ENCODE measurements at places on chromosomes 11 and 22. TPM values are rescaled to one million over a fixed set of nuclear protein-coding genes. Genes with fewer than 3 reads are reported as not detected.

DNA sequence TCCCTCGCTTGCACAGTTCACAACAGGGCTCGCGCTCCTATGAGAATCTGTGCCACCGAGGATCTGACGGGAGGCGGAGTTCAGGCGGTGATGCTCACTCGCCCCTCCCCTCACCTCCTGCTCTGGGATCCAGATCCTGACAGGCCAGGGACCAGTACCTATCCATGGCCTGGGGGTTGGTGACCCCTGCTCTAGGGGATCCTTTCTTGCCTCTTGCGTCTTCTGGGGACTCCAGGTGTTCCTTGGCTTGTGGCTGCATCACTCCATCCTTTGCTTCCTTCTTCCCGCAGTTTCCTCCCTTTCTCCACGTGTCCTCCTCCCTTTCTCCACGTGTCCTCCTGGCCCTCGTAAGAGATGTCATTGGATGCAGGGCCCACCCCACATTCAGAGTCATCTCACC is 30.6 kb upstream of the KRTAP5-7 start:
- no peak for DNase-seq

The PATE2 gene
- total RNA-seq: not detected

GRCh38 chr11:64887757-64888405 is 9.5 kb upstream of the EHD1 start:
- DNase-seq: peak; percentile 80

DNA sequence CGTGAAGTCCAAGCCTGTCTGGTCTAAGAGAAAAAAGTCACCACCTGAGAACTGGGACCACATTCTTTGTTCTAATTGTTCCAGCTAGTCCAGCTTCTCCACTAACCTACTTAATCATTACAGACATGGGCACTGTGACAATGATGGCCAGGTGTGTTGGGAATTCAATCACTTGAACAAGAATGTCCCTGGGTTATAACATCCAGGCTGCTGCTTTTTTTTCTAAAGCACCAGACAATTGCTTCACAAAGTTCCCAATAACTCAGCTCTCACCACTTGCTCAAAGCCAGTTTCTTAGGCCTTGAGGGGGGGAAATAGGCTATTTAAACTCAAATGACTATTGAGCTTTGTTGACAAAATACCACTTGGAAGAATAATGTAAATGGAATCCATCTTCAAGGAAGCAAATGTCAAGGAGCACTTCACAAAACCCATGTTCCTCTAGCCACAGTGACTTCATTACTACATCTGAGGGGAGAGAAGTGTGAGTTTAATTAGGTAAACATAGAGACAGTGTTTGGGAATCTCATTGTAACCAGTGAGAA is 80.3 kb downstream of the ME3 start:
- no peak for DNase-seq

DNA sequence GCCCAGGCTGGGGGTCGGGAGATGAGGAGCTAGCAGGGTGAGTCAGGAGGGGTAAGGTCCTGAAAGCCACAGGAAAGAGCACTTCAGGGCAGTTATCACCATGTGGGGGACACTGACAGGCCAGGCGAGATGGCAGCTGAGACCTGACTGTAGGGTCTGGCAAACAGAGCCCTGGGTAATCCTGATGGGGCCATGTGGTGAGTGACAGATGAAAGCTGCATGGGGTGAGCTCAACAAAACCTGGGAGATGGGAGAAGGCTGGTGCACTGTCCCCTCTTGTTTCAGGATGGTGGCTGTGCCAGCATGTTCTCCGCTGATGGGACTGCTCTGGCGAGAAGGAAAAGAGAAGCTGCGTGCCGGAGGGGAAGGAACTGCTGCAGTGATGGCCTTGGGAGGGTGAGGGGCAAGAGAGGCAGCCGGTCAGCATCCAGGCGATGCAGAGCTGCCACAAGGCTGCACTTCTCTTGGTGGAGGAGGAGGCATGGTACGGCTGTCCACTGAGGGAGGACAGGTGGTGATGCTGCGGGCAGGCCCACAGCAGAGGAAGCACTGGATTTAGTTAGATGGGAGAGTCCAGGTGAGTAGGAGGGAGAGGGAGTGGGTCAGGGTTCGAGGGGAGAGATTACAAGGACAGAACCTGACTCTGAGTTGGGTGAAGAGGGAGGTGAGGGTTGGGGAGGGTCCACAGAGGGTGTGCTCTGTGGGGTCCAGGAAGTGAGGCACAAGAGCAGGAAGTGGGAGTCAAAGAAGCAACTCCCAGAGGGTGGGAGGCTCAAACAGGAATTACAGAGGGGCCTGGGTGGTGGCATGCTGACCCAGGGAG is 3.8 kb downstream of the TOP3B start:
- DNase-seq: no peak

The ACTN3 gene
- not detected for total RNA-seq

GRCh38 chr11:68855205-68855981 is 13.7 kb upstream of the CPT1A start:
- DNase-seq: peak; percentile 88

DNA sequence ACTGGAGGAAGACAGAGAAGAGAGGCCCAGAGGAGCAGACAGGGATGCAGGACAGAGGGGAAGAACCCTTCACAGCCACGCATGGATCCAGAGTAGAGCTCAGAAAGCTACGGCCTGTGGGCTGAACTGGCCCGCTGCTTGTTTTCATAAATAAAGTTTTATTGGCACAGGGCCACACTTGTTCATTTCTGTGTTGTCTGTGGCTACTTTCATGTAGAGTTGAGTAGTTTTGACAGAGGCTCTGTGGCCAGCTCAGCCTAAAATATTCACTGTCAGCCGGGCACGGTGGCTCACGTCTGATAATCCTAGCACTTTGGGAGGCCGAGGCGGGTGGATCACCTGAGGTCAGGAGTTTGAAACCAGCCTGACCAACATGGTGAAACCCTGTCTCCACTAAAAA is 26.2 kb upstream of the GAL start:
- DNase-seq: no peak

- DNase-seq: peak; percentile 9
These were observed 129.1 kb downstream of the DCDC1 start for GRCh38 chr11:31240340-31240904.

- no peak for DNase-seq
These were observed 72.5 kb downstream of the KCNC1 start for GRCh38 chr11:17807034-17807433.

DNA sequence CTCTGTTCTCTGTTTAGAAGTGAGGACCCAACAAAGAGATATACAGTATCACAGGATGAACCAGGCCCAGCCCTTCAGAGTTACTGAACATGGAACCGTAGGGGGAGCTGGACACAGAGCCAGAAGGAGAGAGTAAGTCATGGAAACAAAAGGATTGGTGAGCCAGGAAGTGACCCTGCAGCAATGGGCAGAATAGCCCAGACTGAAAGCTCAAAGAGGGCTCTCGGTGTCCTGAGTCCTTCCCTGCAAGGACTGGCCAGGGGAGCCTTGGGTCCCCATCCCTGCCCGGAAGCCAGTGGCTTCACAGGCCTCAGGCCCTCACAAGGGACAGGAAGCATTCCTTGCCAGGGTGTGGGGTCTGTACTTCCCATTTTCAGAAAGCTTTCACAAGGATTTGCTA is 150.6 kb downstream of the SPATA19 start:
- no peak for DNase-seq

DNA sequence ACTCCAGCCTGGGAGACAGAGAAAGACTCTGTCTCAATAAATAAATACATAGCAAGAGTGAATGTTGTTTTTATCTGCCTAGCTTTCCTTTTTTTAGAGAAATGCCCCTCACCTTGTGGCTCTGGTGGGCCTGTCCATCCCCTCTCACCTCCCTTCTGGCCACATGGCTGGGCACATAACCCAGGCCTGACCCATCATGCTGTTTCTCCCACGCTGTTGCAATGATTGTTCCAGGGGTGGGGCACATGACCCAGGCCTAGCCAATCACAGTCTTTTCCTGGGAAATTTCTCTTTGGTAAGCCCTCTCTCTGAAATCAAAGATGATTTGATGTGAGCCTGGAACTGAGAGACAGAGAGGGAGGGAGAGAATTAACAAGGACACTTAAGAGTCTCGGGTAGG is 5.5 kb upstream of the CYTH4 start:
- no peak for DNase-seq

- no peak for DNase-seq
These were observed 5.8 kb downstream of the PITPNB start for GRCh38 chr22:27913162-27913741.

DNA sequence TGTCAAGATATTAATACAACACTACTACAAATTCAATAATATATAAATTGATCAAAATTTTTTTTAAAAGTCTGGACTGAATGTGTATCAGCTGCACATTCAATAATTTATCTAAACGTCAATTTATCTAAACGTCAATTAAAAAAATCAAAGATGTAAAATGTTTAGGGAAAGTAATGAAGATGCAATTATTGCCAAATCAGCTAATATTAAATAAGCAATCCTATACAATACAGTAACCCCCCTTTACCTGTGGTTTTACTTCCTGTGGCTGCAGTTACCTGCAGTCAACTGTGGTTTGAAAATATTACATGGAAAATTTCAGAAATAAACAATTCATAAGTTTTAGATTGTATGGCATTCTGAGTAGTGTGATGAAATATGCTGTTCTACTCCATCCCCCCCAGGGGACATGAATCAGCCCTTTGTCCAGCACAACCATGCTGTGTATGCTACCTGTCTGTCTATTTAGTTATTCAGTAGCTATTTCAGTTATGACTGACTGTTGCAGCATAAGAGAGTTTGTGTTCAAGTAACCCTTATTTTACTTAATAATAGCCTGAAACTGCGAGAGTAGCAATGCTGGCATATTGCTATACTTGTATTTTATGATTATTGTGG is 72.2 kb downstream of the CWF19L2 start:
- no peak for DNase-seq

The RASSF10 gene
- 0.12 TPM for total RNA-seq

The MS4A14 gene
- total RNA-seq: not detected

GRCh38 chr22:43393844-43394474 is 17.9 kb upstream of the MPPED1 start:
- no peak for DNase-seq

The GPHA2 gene
- not detected for total RNA-seq

- DNase-seq: no peak
These were observed 78.1 kb downstream of the GAB2 start for GRCh38 chr11:78339483-78339882.

- peak; percentile 42 for DNase-seq
These were observed 34.5 kb upstream of the TEF start for GRCh38 chr22:41347066-41347859.

The HBE1 gene
- total RNA-seq: not detected

GRCh38 chr11:1458340-1459218 is 28.0 kb downstream of the MOB2 start:
- peak; percentile 49 for DNase-seq

DNA sequence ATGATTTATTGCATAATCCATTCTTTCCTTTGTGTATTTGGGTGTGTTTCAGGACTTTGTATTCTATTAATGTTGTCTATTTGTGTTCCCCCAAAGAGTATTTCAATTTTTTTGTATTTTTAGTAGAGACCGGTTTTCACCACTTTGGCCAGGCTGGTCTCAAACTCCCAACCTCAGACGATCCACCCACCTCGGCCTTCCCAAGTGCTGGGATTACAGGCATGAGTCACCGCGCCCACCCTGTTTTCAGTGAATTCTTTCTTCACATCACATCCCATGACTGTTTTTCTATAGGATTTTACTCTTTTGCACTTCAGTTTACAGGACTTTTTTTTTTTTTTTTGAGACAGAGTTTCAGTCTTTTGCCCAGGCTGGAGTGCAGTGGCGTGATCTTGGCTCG is 46.3 kb downstream of the RBX1 start:
- no peak for DNase-seq

The PANX2 gene
- 0.19 TPM for total RNA-seq

DNA sequence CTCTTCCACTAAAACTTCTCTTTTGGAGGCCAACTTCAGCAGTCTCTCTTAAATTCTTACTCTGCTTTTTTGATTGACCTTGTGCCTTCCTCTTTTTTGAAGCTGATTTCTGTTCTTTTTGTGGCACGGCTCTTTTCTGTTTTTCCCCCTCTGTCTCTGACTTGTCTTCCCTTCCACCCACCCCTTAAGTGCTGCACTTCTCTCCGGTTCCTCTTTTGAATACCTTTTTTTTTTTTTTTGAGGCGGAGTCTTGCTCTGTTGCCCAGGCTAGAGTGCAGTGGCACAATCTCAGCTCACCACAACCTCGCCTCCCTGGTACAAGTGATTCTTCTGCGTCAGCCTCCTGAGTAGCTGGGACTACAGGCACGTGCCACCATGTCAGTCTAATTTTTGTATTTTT is 211.9 kb downstream of the BLID start:
- DNase-seq: no peak

GRCh38 chr11:18452927-18453326 is 2.7 kb upstream of the LDHAL6A start:
- DNase-seq: no peak

DNA sequence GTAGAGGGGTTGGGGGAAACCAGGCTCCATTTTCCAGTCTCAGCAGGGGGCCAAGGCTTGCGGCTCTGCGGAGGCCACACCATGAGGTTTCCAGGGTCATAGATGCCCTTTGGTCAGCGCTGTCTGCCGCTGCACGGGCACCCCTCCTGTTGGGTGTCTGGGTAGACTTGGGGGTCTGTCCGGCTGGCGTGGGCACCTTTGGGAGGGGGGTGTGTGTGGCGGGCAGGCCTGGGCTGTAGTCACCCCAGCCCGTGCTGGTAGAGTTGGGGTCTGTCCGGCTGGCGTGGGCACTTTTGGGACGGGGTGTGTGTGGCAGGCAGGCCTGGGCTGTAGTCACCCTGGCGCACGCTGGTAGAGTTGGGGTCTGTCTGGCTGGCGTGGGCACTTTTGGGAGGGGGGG is 18.6 kb downstream of the LSP1 start:
- peak; percentile 6 for DNase-seq

Measured in heart right ventricle (tissue), 16 donors.